ENCODE measurements at places on chromosomes 2 and 18. TPM values are rescaled to one million over a fixed set of nuclear protein-coding genes. Genes with fewer than 3 reads are reported as not detected.
A peak's percentile ranks its signal among the peaks of the same experiment; 100 is the strongest.

MAPK4 gene
- total RNA-seq: 7.5 TPM

GRCh38 chr2:98734823-98735260 lies 3.9 kb upstream of the MGAT4A start:
- peaks cover 4% of the 10 kb centered on the region for H3K36me3 ChIP-seq
- H3K4me1 ChIP-seq: no peaks in the 10 kb centered on the region
- no peak overlapping the region for H3K27ac ChIP-seq
- peaks cover 15% of the 10 kb centered on the region for H3K27me3 ChIP-seq
- peak overlapping the region; percentile 42 for H3K4me3 ChIP-seq

DNA sequence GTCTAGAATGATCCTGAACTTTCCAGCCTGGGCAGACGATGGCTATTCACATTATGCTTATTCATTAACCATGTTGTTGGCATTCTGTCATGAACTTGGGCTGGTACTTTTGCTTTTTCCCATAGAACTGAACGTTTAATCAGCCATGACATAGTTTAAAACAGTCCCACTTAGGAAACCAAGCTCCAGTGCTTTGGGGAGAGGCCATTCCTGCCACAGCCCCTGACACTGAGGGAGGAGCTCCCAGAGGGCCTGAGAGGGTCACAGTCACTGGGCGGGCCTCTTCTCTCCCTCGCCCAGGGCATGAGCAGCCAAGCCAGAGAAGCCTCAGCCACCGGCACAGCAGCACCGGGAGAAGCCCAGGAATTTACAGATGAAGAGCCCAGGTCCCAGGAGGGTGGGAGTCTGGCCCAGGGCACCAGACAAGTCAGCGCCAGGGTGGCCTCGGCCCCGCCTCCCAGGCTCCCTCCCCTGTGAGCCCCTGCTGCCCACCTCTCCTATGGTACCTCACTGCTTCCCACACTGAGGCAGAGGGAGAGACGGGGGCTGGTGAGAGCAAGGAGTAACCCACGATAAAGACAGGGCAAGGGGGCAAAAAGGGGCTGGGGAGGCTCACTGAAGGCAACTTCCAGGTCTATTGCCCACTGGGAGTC lies 33.6 kb downstream of the MAL start:
- no peaks in the 10 kb centered on the region for H3K36me3 ChIP-seq
- peaks cover 38% of the 10 kb centered on the region for H3K4me1 ChIP-seq
- no peak overlapping the region for H3K4me3 ChIP-seq
- no peak for DNase-seq
- H3K27me3 ChIP-seq: peaks cover 4% of the 10 kb centered on the region
- no peak overlapping the region for H3K27ac ChIP-seq

PCBP1 gene
- total RNA-seq: 349 TPM

- peaks cover 25% of the 10 kb centered on the region for H3K36me3 ChIP-seq
- no peak for DNase-seq
- no peak overlapping the region for H3K27ac ChIP-seq
- no peak overlapping the region for H3K4me3 ChIP-seq
- H3K27me3 ChIP-seq: no peaks in the 10 kb centered on the region
- H3K4me1 ChIP-seq: peaks cover 57% of the 10 kb centered on the region
These were observed 287.0 kb upstream of the CCDC68 start for GRCh38 chr18:55246278-55246677.

GRCh38 chr2:75361486-75361885 lies 162.2 kb upstream of the TACR1 start:
- no peaks in the 10 kb centered on the region for H3K36me3 ChIP-seq
- H3K27ac ChIP-seq: no peak overlapping the region
- no peaks in the 10 kb centered on the region for H3K27me3 ChIP-seq
- no peak overlapping the region for H3K4me3 ChIP-seq
- DNase-seq: no peak

GRCh38 chr2:179440642-179441251 lies 176.1 kb upstream of the SESTD1 start:
- no peaks in the 10 kb centered on the region for H3K27me3 ChIP-seq
- no peak overlapping the region for H3K4me3 ChIP-seq
- H3K36me3 ChIP-seq: no peaks in the 10 kb centered on the region
- DNase-seq: no peak
- peaks cover 13% of the 10 kb centered on the region for H3K4me1 ChIP-seq
- H3K27ac ChIP-seq: no peak overlapping the region

REG3G gene
- total RNA-seq: 0.33 TPM

GRCh38 chr2:171963198-171963597 lies 36.6 kb upstream of the METAP1D start:
- H3K27ac ChIP-seq: no peak overlapping the region
- peaks cover 17% of the 10 kb centered on the region for H3K36me3 ChIP-seq
- no peaks in the 10 kb centered on the region for H3K27me3 ChIP-seq

GALNT3 gene
- total RNA-seq: 28.8 TPM

DNA sequence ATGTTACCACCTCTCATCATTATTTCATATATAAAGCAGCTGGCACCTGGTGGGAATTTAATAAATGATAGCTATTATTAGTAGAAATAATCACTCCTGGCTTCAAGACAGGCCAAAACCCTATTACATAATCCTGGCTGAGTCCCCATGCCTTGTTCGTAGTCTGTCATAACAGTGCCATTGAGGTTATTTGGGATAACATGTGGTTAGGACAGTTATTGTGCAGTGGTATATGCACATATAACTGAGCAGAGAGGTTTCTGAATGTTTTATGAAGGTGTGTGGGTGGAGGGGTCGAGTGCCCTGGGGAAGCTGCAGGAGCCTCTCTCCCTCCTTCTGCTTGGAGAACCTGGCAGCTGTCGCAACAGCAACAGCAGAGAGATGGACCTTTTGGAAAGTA lies 162.4 kb upstream of the NABP1 start:
- H3K4me1 ChIP-seq: peaks cover 15% of the 10 kb centered on the region
- no peaks in the 10 kb centered on the region for H3K27me3 ChIP-seq
- no peaks in the 10 kb centered on the region for H3K36me3 ChIP-seq
- DNase-seq: no peak
- no peak overlapping the region for H3K4me3 ChIP-seq

DNA sequence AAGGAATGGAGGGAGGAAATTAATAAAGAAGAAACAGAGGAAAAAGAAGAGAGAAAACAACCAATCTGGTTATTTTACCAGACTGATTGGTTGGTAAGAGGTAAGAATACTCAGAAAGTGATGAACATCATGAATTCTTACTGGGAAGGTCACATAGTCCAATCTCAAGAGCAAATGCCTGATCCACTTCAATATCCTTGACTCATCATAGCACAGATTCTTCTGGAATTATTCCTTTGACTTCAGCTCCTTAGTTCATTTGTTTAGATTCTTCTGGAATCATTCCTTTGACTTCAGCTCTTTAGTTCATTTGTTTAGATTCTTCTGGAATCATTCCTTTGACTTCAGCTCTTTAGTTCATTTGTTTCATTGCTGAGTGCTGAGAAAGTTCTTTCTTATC lies 2030.6 kb upstream of the CELF4 start:
- no peaks in the 10 kb centered on the region for H3K36me3 ChIP-seq
- peak overlapping the region; percentile 48 for H3K27ac ChIP-seq
- H3K4me1 ChIP-seq: peaks cover 23% of the 10 kb centered on the region
- no peak for DNase-seq
- no peaks in the 10 kb centered on the region for H3K27me3 ChIP-seq

IL1F10 gene
- not detected for total RNA-seq

DNA sequence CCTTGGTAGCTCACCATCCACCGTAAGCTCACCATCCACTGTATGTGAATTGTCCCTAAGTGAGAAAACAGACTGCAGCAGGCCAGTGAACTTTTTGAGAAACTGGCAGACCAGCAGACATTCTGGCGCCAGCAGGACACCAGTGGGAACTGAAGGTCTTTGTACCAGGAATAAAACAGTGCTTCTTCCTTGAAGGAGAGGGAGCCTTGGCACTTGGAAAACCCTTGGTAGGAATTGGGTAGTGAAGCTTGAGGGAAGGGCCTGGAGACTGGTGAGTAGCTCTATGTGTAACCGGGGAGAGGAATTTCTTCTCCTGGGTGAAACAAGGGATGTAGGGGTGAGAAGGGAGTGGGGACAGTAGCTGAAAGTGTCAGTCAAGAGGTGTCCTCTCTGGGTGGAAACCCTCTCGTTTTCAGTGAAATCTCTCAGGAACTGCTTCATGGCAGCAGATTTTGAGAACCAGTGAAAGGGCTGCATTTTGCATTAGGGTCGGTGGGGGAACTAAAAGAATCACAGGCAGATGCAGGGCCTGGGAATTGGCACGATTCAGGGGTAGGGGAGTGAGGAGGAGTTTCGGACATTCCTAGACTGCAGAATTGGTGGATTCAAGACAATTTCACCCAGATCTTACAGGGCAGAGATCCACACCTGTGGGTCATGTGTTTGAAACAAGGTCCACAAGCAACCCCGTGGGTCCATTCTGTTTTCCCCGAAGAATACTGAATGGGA lies 131.5 kb upstream of the DLX2 start:
- peaks cover 55% of the 10 kb centered on the region for H3K27me3 ChIP-seq
- H3K27ac ChIP-seq: peak overlapping the region; percentile 14
- peaks cover 40% of the 10 kb centered on the region for H3K4me1 ChIP-seq
- DNase-seq: no peak
- no peaks in the 10 kb centered on the region for H3K36me3 ChIP-seq

KDSR gene
- total RNA-seq: 52.7 TPM

- H3K27ac ChIP-seq: no peak overlapping the region
- H3K4me3 ChIP-seq: no peak overlapping the region
- peaks cover 27% of the 10 kb centered on the region for H3K4me1 ChIP-seq
- DNase-seq: no peak
These were observed 142.3 kb downstream of the SMAD7 start for GRCh38 chr18:48808476-48808875.

MEIS1 gene
- total RNA-seq: 255 TPM

DNA sequence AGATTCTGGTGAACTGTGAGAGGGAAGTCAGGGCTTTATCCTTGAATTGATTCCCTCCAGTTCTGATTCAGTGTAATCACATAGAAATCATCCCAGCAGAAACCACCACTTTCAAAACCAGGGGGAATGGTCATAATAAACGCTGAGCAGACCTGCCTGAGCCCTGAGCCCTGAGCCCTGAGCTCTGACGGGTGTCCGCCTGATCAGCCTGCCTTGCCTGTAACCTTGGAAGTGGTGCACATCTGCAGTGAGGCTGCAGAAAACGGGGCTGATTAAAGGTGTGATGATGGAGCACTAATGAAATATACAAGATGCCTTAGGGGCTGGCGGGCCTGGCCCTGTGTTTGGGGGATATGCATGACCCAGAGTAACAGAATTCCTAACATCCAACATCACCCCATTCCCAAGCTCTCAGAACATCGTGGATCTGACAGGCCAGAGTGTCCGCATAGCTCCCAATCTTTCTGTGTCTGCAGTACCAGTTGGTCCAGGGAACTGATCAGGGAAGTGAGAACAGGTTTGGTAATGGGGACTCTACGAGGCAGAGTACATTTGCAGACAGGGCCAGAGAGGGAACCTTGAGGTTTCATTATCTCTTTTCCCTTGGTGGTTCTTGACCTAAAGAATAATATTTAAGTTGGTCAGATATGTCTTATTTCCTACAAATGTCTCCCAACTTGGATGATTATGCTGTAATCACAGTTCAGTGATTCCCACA lies 37.8 kb downstream of the KCTD18 start:
- no peak overlapping the region for H3K27ac ChIP-seq
- H3K4me1 ChIP-seq: peaks cover 37% of the 10 kb centered on the region
- H3K27me3 ChIP-seq: no peaks in the 10 kb centered on the region
- no peak overlapping the region for H3K4me3 ChIP-seq
- peaks cover 47% of the 10 kb centered on the region for H3K36me3 ChIP-seq

DNA sequence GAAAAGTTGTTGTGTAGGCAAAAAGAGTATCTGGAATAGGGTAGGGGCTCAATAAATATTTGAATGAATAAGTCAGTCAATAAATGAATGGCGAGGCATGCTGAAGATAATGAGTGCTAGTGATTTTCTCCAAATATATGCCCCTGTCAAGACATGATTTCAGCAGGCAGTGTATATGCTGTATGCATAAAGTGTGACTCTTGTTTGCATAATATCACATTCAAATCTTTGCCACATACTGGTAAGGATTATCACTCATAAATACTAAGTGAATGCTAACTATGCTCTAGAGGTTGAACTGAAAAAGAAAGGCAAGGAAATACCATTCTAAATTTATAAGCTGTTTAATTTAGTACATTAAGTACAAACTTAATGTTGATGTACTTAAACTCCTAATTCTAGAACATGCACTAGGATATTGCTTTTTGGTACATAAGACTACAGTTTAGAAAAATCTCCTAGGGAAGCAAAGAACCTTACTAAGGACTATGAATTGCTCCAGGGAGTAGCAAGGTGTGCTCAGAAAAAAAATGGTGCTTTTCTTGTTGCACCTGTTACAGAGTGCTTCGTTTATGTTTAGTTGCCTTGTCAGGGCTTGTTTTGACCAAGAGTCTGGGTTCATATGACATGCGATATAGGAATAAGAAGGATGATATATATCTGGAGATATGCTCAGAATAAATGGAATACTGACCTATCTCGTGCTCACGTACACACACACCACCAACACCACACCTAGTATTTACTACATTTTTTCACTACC lies 224.0 kb upstream of the TANK start:
- H3K27me3 ChIP-seq: no peaks in the 10 kb centered on the region
- H3K36me3 ChIP-seq: no peaks in the 10 kb centered on the region
- peak overlapping the region; percentile 93 for H3K27ac ChIP-seq
- H3K4me3 ChIP-seq: peak overlapping the region; percentile 32
- DNase-seq: no peak
- H3K4me1 ChIP-seq: peaks cover 5% of the 10 kb centered on the region

GRCh38 chr2:222714361-222715241 lies 43.1 kb downstream of the MOGAT1 start:
- no peaks in the 10 kb centered on the region for H3K36me3 ChIP-seq
- H3K4me3 ChIP-seq: no peak overlapping the region
- H3K27ac ChIP-seq: no peak overlapping the region
- H3K4me1 ChIP-seq: peaks cover under 1% of the 10 kb centered on the region
- DNase-seq: no peak

- peaks cover 4% of the 10 kb centered on the region for H3K4me1 ChIP-seq
- no peak for DNase-seq
- H3K36me3 ChIP-seq: no peaks in the 10 kb centered on the region
These were observed 54.7 kb upstream of the MBOAT2 start for GRCh38 chr2:9057939-9058761.

GRCh38 chr2:167487728-167488127 lies 599.4 kb downstream of the XIRP2 start:
- H3K27me3 ChIP-seq: no peaks in the 10 kb centered on the region
- H3K4me3 ChIP-seq: no peak overlapping the region
- no peak for DNase-seq
- H3K36me3 ChIP-seq: peaks cover 3% of the 10 kb centered on the region
- peaks cover 5% of the 10 kb centered on the region for H3K4me1 ChIP-seq
- H3K27ac ChIP-seq: no peak overlapping the region

DNA sequence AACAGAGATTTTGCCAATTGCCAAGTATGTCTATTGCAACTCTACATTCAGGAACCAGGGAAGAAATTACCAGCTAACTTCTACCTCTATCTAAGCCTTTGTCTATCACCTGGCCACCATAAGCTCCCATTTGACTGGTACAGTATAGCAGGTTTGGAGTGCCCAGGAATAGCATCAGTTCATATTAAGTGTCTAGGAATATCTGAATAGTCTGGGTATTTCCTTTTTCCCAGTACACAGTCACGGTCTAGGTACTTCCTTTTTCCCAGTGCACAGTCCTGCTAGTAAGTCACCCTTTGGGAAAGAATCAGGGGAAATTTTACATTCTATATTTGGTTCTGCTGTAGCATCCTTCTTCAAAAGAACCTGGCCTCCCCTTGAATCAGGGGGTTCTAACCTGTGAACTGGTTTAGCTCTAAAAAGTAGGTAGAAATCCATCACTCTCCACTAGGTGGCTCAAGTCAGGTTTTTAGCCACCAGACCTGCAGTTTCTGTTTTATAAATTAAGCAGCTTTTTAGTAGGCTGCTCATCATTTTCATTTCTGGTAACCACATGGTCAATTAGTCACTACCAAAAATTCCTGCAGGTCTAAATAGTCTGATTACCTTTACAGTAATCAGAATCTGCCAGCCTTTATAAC lies 49.3 kb upstream of the DNAJC10 start:
- no peak for DNase-seq
- no peaks in the 10 kb centered on the region for H3K36me3 ChIP-seq
- H3K4me1 ChIP-seq: no peaks in the 10 kb centered on the region
- no peak overlapping the region for H3K4me3 ChIP-seq
- H3K27me3 ChIP-seq: no peaks in the 10 kb centered on the region

Data from type B pancreatic cell (in vitro differentiated cells).